ENCODE measurements at places on chromosomes 3 and 15. TPM values are rescaled to one million over a fixed set of nuclear protein-coding genes. Genes with fewer than 3 reads are reported as not detected.

Gene CFAP100
- total RNA-seq = not detected

Gene IL17RD
- 5.1 TPM for total RNA-seq

Gene TRIM71
- total RNA-seq = 0.05 TPM

Gene AGTR1
- 2.2 TPM for total RNA-seq

Gene CHRD
- total RNA-seq = 1.5 TPM

Gene DNAJB11
- total RNA-seq = 91.1 TPM

Gene GOLGA8H
- 1.8 TPM for total RNA-seq

Gene IL20RB
- total RNA-seq = 0.94 TPM

Gene STAB1
- not detected for total RNA-seq

Gene C3orf49
- total RNA-seq = not detected

Gene MINAR1
- 4.0 TPM for total RNA-seq

Gene THRB
- 3.1 TPM for total RNA-seq

Gene LMAN1L
- total RNA-seq = not detected

Gene SERF2
- total RNA-seq = 1,498 TPM

Gene KBTBD13
- total RNA-seq = not detected

Gene GOLGA6A
- 0.12 TPM for total RNA-seq

Gene PML
- 38.8 TPM for total RNA-seq

Gene SRGAP3
- total RNA-seq = 0.99 TPM

Gene TM4SF18
- total RNA-seq = not detected

Gene TEX55
- total RNA-seq = not detected

Gene SPESP1
- total RNA-seq = not detected

Gene ASB14
- not detected for total RNA-seq

Gene PODXL2
- total RNA-seq = 10.8 TPM

Gene CAMKV
- total RNA-seq = not detected

Gene IQCF5
- not detected for total RNA-seq

Gene CHP1
- 77.0 TPM for total RNA-seq

Gene STXBP5L
- not detected for total RNA-seq

Gene CPNE4
- total RNA-seq = not detected

Gene BFSP2
- total RNA-seq = not detected

Gene UNC45A
- 85.7 TPM for total RNA-seq

Gene CDCP1
- total RNA-seq = 0.48 TPM

Gene IL12A
- 1.9 TPM for total RNA-seq

Data from chondrocyte (in vitro differentiated cells).